Mammary epithelial cell (primary cell): ENCODE measurements at places on chromosomes 12 and 14. TPM values are rescaled to one million over a fixed set of nuclear protein-coding genes. Genes with fewer than 3 reads are reported as not detected.

PZP gene
- total RNA-seq, result not detected in 2 replicates

DCD gene
- total RNA-seq, result not detected

CD163L1 gene
- total RNA-seq, result 1.2 TPM in 1 of 2 replicates, not detected in the other

TAS2R30 gene
- total RNA-seq, result 1.9 and 2.3 TPM in 2 replicates

SERPINA5 gene
- 1.7 TPM for total RNA-seq

OR6C4 gene
- total RNA-seq, result not detected

IL22 gene
- total RNA-seq, result not detected in 2 replicates

DDN gene
- total RNA-seq, result 0.33 TPM

PLEKHG7 gene
- not detected for total RNA-seq

FIGNL2 gene
- 0.50 TPM for total RNA-seq

PCNX4 gene
- 54.5 and 67.2 TPM in 2 replicates for total RNA-seq

GUCY2C gene
- not detected for total RNA-seq

LRIG3 gene
- 25.7 and 45.5 TPM in 2 replicates for total RNA-seq

CCDC88C gene
- total RNA-seq, result 4.7 TPM

RNASE7 gene
- 33.3 TPM for total RNA-seq

LBHD2 gene
- total RNA-seq, result not detected in 2 replicates

CCDC184 gene
- total RNA-seq, result 1.7 TPM

IAPP gene
- not detected for total RNA-seq

BCL7A gene
- total RNA-seq, result 15.8 TPM

TAS2R19 gene
- 6.8 TPM for total RNA-seq

ALDH2 gene
- total RNA-seq, result not detected

ZDHHC22 gene
- not detected in 2 replicates for total RNA-seq

ANG gene
- total RNA-seq, result 1.2 and 3.7 TPM in 2 replicates

SRSF9 gene
- 84.7 TPM for total RNA-seq

TTC5 gene
- 15.2 TPM for total RNA-seq

WDHD1 gene
- 7.7 TPM for total RNA-seq

DIO3 gene
- total RNA-seq, result not detected in 2 replicates

TMPRSS12 gene
- not detected for total RNA-seq

SELPLG gene
- 0.47 and 0.48 TPM in 2 replicates for total RNA-seq

WIF1 gene
- not detected in 2 replicates for total RNA-seq

SLCO1B1 gene
- total RNA-seq, result not detected

CD163 gene
- total RNA-seq, result 0.17 TPM

DCN gene
- total RNA-seq, result 0.75 TPM in 1 of 2 replicates, not detected in the other

STAB2 gene
- not detected in 2 replicates for total RNA-seq

HCAR2 gene
- 0.17 TPM for total RNA-seq

SLC39A2 gene
- total RNA-seq, result not detected in 2 replicates

VRTN gene
- not detected for total RNA-seq

ST8SIA1 gene
- 0.87 and 1.1 TPM in 2 replicates for total RNA-seq

EGLN3 gene
- total RNA-seq, result 9.0 TPM

PDE3A gene
- under 0.01 TPM for total RNA-seq

GLT1D1 gene
- not detected in 2 replicates for total RNA-seq

POTEG gene
- total RNA-seq, result not detected

C1QL4 gene
- total RNA-seq, result not detected

TRIM9 gene
- 0.67 TPM for total RNA-seq

LRFN5 gene
- 0.33 TPM for total RNA-seq

SYNDIG1L gene
- total RNA-seq, result not detected

ANAPC5 gene
- total RNA-seq, result 71.0 and 85.1 TPM in 2 replicates

PLEKHD1 gene
- not detected for total RNA-seq

MOK gene
- 49.0 TPM for total RNA-seq

KCNH5 gene
- total RNA-seq, result not detected

MYF6 gene
- not detected for total RNA-seq

LTBR gene
- 146 and 149 TPM in 2 replicates for total RNA-seq
